Mesenteric fat pad (tissue), 1 donor: ENCODE measurements at places on chromosomes 12 and 14. TPM values are rescaled to one million over a fixed set of nuclear protein-coding genes. Genes with fewer than 3 reads are reported as not detected.

- DNase-seq, result no peak
These were observed 17.3 kb upstream of the DNAH10 start for GRCh38 chr12:123744836-123745235.

The C12orf50 gene
- 0.13 TPM for total RNA-seq

The TMPRSS12 gene
- not detected for total RNA-seq

The ADAMTS20 gene
- total RNA-seq, result not detected

- DNase-seq, result no peak
These were observed 12.9 kb upstream of the TUBA1A start for GRCh38 chr12:49201595-49202295.

The OR11H6 gene
- not detected for total RNA-seq

- no peak for DNase-seq
These were observed 1.3 kb downstream of the ARID4A start for GRCh38 chr14:58299401-58300330.

The SOAT2 gene
- total RNA-seq, result not detected

- no peak for DNase-seq
These were observed 9.2 kb upstream of the HSP90AA1 start for GRCh38 chr14:102095871-102096568.

- DNase-seq, result no peak
These were observed 374.4 kb downstream of the NUAK1 start for GRCh38 chr12:105764216-105764835.

DNA sequence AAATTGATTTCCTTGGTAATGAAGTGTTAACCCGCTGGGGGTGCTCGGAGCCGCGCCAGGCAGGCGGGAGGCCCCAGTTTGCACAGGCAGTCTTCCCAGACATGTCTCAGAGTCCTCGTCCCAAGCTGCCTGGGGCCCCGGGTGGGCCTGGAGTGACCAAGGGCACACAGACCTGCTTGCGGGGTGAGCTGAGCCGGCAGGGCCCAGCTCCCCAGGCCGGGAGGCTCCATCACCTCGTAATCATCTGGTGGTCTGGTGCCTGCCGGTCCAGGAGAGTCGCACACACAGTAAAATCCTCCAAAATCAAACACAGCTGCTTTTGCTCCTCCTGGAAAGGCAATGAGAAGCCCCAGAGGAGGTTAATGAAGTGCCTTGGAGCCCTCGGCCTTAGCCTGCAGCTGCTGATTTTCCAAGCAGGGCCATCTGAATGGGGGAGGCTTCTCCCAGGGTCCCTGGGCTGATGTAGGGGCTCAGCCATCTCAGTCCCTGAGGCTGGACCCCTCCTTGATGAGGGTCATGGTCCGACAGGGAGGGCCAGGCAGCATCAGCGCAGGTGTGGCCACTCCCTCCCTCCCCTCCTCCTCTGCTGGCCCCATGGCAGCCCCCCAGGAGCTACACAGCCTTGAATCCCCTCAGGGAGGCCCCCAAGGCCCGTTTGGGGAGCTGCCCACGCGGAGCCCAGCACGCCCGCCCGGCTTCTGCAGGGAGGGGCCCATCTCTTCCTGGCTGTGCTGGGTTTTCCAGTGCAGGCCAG is 39.4 kb upstream of the FBRSL1 start:
- no peak for DNase-seq

DNA sequence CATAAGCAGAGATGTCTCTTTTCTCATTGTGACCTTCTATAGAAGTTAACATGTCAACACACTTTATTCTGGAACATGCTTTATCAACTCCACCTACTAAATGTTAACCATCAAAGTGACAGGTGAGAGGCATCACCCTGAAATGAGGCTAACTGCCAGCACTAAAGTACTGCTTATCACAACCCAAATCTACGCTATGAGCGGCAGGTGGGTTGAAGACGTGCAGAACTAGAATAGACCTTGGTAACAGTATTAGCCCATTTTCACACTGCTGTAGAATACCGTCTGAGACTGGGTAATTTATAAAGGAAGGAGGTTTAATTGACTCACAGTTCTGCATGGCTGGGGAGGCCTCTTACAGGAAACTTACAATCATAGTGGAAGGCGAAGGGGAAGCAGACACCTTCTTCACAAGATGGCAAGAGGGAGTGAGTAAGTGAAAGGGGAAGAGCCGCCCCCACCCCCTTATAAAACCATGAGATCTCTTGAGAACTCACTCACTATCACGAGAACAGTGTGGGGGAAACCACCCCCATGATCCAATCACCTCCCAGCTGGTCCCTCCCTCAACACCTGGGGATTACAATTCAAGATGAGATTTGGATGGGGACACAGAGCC is 359.0 kb downstream of the SEC23A start:
- no peak for DNase-seq

GRCh38 chr12:116194935-116195431 is 82.5 kb downstream of the MED13L start:
- no peak for DNase-seq

GRCh38 chr12:1272142-1272541 is 281.1 kb downstream of the ERC1 start:
- DNase-seq, result no peak

GRCh38 chr14:24160850-24161804 is at the start of gene IRF9:
Gene IRF9, plus strand, starts transcription at chr14:24161265. Its CDS starts 880 bp downstream, at chr14:24162145.
- peak; percentile 98 for DNase-seq

The TDG gene
- total RNA-seq, result 24.1 TPM

DNA sequence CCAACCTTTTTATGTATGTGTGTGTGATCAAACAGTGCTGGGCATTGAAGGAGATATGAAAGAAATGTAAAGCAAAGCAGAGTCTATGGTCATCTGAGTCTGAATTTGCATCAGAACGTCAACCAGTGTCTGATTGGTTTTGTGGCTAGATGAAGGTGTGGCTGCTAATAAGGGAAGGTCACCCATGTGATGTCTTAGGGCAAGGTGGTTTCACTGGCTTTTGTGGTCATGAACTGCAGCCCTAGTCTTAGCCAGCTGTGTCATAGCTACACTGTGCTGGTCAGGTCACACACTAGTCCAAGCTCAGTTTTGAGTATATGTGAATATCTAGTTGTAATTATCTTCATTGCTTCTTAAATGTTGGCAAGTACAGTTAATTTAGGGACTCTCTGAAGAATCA is 105.8 kb downstream of the TGFB3 start:
- DNase-seq, result no peak

GRCh38 chr12:123389560-123390351 is 5.8 kb downstream of the KMT5A start:
- DNase-seq, result no peak

DNA sequence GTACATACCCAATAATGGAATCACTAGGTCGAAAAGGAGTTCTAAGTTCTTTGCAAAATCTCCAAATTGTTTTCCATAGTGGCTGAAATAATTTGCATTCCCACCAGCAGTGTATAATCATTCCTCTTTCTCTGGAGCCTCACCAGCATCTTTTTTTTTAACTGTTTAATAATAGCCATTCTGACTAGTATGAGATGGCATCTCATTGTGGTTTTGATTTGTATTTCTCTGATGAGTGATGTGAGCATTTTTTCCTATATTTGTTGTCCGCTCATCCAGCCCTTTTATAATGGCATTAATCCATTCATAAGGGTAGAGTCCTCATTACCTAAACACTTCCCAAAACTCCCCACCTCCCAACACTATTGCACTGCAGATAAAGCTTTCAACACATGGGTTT is 278.3 kb downstream of the SEC23A start:
- DNase-seq, result no peak

GRCh38 chr12:40156021-40156764 is 50.3 kb upstream of the SLC2A13 start:
- no peak for DNase-seq

DNA sequence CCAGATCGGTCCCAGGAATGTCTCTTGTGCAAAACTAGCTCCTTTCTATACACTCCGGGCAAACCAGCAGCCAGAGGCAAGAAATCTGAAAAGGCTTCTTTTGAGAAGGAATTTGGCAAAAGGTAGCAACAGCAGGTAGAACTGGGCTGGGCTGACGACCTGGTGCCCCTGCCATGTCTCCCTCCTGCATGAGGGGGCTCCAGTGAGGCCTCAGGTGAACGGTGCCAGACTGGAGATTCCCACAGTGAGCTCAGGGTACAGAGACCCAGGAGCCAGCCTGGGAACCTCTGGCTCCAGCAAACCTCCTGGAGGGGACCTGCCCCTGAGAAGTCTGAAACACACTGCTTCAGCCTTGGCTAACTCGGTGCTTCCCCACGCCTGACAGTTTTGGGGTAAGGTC is 10.8 kb downstream of the ITPK1 start:
- DNase-seq, result no peak

DNA sequence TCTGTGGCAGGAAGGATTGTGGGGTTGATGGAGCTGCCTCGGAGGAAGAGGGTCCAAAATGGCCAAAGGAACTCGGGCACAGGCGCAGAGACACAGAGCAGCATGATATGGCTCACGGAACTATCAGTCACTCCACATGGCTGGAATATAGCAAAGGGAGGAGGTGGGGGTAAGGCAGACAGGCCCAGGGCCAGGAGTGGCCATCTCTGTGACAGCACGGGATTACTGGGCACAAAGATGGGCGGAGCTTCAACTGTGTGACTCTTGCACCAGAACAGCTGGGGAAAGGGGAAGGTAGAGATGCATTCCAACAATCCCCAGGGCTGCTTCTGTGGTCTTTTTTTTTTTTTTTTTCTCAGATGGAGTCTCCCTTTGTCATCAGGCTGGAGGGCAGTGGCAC is 24.8 kb upstream of the EML1 start:
- peak; percentile 53 for DNase-seq

DNA sequence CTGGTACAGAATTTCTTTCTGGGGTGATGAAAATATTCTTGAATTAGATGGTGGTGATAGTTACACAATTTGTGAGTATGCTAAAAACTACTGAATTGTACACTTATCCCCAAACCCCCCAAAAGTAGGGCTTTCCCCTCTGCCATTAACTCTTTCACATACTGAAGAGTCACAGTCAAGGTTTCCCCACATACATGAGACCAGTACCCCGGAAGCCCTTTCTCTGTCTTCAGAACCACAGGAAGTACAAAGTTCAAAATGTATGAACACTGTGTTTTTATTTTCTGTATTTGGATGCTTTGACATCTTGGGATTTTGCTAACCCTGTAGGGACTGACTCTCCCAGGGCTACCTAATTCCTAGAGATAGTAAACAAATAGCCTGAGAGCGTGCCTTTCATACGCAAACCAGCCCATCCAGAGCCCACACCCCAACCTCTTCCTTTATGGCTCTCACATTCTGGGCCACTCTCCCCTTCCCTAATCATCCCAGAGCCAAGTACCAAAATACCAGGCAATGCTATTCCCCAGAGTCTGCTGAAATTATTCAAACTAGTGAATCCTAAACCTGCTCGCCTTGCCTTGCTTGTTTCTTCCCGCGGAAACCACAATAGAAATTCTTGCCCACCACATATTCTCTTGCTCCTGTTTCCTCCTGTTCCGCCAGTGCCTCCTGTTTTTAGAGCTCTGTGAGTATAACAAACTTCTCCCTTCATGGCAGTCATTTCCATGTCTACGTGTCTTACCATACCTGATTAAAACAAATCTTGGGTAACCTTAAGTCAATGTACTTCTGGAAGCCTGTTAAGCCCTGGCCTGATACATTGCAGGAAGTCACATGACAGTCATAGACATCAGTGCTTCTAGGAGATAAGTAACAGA is 524.8 kb downstream of the FUT8 start:
- DNase-seq, result no peak

GRCh38 chr12:122852336-122853275 is 17.3 kb downstream of the HIP1R start:
- DNase-seq, result no peak

DNA sequence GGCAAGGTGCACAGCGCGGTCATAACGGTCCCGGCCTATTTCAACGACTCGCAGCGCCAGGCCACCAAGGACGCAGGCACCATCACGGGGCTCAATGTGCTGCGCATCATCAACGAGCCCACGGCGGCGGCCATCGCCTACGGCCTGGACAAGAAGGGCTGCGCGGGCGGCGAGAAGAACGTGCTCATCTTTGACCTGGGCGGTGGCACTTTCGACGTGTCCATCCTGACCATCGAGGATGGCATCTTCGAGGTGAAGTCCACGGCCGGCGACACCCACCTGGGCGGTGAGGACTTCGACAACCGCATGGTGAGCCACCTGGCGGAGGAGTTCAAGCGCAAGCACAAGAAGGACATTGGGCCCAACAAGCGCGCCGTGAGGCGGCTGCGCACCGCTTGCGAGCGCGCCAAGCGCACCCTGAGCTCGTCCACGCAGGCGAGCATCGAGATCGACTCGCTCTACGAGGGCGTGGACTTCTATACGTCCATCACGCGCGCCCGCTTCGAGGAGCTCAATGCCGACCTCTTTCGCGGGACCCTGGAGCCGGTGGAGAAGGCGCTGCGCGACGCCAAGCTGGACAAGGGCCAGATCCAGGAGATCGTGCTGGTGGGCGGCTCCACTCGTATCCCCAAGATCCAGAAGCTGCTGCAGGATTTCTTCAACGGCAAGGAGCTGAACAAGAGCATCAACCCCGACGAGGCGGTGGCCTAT is 875 bp downstream of the HSPA2 start:
- no peak for DNase-seq

GRCh38 chr12:63826006-63826585 is 18.4 kb upstream of the SRGAP1 start:
- no peak for DNase-seq

The STX2 gene
- 29.7 TPM for total RNA-seq

DNA sequence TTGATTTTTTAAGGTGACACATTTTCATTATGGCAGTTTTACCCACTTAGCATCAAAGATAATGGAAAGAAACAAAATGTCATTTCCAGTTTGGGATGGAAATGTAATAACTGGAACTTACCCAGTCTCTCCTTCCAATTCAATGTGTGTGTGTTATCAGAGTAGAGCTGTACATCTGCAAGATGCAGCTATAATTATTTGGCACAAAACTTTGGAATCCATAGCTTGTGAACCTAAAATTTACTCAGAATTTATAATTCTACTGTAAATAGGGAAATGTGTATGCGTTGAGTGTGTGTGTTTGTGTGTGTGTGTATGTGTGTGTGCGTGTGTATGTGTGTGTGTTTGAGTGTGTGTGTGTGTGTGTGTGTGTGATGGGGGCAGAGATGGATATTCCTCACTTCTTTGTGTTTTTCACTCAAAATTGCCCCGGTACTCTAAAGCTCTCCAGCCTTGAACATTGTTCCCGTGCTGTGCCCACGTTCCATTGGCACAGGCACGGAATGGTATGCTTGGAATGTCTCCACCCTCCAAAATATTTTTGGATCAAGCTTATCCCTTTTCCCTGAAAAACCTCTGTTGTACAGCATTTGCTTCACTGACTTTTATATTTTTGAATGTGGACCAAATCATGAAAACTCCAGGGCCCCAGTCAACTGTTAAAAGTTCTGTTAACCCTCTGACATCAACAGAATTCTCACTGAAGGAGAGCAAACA is 150.2 kb upstream of the BMP4 start:
- no peak for DNase-seq

The STXBP6 gene
- total RNA-seq, result 2.4 TPM

The RGS6 gene
- total RNA-seq, result 7.6 TPM

The CATSPERB gene
- total RNA-seq, result 2.0 TPM

DNA sequence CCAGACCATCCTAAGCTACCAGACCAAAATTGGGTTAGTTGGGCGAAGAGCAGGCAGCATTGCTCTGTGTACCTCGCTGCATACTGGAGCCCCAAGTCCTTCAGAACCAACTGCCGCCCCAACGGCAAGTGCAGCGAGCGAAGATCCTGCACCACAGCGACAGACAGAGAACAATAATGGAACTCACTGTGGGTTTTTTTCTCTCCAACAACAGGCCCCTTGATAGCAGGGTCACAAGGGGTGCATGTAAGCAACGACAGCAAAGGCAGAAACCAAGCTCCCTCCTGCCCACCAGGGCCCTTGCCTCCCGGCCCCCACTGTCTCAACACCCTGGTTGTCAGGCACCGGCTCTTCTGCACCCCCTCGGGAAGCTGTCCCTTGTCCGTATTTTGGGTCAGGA is 39.0 kb downstream of the RNF34 start:
- DNase-seq, result no peak

GRCh38 chr12:55142669-55143565 is 16.7 kb downstream of the OR9K2 start:
- DNase-seq, result no peak

GRCh38 chr12:125683748-125684381 is 618.6 kb downstream of the AACS start:
- DNase-seq, result no peak
